ENCODE measurements at places on chromosomes 7 and 10. TPM values are rescaled to one million over a fixed set of nuclear protein-coding genes. Genes with fewer than 3 reads are reported as not detected.

The PAPOLB gene
- not detected for total RNA-seq

The GCK gene
- total RNA-seq = 0.47 TPM

The PLOD3 gene
- total RNA-seq = 13.8 TPM

DNA sequence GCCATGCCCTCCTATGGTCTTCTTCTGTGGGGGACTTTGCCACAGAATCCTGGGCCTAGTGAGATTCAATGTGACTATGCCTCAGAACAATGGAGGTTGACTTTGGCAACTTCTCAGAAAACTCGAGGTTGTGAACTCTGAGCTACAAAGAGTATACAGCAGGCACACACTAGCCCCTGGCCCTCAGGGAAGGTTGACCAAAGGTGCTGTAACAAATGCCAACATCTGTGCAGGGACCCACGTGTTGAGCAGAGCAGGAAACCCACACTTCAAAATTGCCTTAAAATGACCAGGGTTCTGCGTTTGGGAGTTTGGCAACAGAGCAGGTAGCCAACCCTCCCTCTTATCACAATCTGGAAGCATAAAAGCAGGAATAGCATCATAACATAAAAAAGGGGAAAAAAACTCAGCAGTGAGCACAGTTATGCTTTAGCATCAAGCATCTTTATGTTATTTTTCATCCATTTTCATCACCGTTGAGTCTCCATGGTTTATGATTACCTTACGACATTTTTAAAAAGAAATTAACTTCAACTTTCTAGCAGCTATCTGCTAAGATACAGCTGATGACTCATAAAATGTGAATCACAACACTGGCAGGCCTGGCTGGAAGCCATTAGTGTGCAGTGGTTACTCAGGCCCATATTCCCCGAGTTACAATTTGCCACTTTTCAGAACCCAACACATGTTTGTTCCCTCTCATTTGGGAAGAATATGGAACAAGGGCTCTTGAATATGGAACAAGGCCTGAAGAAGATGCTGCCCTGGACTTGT is 11.1 kb downstream of the PRLHR start:
- H3K27me3 ChIP-seq = no peaks in the 10 kb centered on the region
- H3K4me1 ChIP-seq = no peaks in the 10 kb centered on the region
- DNase-seq = no peak

DNA sequence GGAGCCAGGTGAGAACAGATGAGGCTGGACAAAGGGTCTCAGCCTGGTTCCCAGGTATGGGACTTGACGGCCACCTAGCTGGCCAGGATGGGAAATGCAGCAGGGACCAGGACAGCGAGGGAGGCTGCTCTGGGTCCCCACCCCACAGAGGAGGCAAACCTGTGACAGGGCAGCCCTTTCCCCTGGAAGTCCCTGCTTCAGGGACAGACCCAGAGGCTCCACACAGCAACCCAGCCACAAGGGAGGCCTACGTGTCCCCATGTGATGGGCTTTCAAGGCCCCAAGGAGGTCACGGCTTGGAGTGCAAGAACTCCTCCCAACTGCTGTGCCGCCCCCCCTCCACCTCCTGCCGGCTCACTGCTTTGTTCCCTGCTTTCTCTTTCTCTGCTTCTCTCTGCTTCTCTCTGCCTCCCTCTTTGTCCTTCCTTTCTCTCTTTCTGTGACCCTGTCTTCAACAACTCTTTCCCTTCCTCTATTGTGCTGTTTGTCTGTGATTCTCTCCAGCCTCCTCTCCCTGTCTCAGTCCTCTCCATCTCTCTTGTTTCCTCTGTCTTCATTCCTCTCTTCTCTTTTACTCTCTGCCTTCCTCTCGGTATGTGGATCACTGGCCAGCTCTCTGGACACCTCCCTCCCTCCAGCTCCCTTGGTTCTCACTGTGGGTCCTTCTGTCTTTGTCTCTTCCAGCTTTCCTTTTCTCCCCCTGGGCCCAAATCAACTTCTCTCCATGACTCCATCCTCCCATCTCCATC is 9.6 kb upstream of the EIF5AL1 start:
- DNase-seq = no peak
- no peaks in the 10 kb centered on the region for H3K27me3 ChIP-seq
- H3K4me3 ChIP-seq = no peak overlapping the region
- no peak overlapping the region for H3K27ac ChIP-seq

DNA sequence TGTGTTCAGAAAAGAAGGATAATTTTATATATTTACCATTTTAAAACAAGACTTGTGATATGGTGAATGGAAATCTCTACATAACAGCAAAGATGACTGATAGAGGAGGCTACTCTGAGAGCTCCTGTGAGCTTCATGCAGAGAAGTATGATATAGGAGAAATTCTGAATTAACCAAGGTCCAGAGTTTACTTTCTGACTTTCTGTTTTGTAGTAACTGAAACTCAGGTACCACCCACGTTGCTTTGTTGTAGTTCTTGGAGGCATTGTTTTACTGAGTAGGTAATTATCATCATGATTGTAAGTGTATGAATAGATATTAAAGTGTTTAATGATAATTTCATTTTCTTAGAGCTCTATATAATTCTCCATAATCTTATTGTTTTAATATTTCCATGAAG is 18.0 kb upstream of the SFR1 start:
- no peak overlapping the region for H3K27ac ChIP-seq
- DNase-seq = no peak
- no peak overlapping the region for H3K4me3 ChIP-seq

GRCh38 chr10:96470116-96470743 is 43.5 kb downstream of the TLL2 start:
- H3K4me1 ChIP-seq = no peaks in the 10 kb centered on the region
- no peak for DNase-seq
- no peak overlapping the region for H3K27ac ChIP-seq
- no peak overlapping the region for H3K4me3 ChIP-seq

DNA sequence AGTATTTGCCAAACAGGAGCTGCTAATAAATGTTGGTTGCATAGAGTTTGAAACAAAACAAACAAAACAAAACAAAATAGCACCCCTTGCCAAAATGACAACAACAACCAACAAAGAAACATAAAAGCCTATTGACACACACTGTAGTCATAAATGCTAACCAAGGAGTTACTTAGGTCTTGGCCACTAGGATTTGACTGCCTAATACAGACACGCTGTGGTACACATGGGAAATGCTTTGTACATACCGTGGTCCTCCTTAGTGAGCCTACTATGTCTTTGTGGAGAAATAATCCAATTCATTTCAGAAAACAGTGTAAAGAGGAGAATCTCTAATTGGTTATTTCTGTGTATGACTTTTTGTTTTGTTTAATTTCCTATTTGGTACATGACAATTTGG is 53.2 kb upstream of the MTPN start:
- H3K27ac ChIP-seq = no peak overlapping the region
- no peaks in the 10 kb centered on the region for H3K36me3 ChIP-seq
- H3K4me1 ChIP-seq = no peaks in the 10 kb centered on the region
- no peak overlapping the region for H3K4me3 ChIP-seq
- DNase-seq = no peak

Data from CD4-positive, alpha-beta T cell (primary cell).